Stimulated activated CD4-positive, alpha-beta T cell treated with anti-CD3 and anti-CD28 coated beads, TNF-alpha, amount 100 ng/mL, for 4 hours (primary cell): ENCODE measurements at places on chromosomes 13 and 19.

- DNase-seq, result no peak
These were observed 11.5 kb downstream of the CFD start for GRCh38 chr19:870963-871401.

DNA sequence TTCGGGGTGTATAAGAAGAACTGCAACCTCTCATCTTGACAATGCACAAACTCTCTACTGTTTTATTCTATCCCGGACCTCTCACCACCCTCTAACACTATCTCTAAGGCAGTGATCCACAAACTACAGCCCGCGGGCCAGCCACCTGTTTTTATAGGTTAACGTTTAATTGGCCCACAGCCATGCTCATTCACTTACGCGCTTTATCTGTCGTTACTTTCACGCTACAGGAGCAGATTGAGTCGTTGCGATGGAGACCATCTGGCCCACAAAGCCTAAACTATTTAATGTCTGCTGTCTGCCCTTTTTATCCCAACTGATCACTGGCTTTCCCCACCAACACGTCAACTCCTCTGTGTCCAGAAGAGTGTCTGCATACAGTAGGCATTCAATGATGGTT, 158.9 kb downstream of the CACNA1A start:
- no peak for DNase-seq

DNA sequence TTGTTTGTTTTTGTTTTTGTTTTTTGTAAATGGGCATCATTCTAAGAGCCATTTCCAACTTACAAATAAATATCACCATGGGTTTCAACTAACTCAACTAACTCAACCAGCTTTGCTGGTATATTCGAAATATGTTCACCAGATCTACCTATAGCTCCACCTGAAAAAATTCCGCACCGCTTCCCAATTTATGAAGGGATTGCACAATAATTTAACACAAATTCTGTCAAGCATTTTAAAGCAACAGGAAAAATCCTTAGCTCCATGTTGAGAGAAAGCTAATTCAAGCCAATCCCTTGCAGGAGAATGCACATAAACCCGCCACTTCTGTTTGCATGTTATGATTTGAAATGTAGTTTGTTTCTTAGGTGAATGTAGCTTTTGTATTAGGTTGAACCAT, 417.8 kb downstream of the EFNB2 start:
- no peak for DNase-seq

DNA sequence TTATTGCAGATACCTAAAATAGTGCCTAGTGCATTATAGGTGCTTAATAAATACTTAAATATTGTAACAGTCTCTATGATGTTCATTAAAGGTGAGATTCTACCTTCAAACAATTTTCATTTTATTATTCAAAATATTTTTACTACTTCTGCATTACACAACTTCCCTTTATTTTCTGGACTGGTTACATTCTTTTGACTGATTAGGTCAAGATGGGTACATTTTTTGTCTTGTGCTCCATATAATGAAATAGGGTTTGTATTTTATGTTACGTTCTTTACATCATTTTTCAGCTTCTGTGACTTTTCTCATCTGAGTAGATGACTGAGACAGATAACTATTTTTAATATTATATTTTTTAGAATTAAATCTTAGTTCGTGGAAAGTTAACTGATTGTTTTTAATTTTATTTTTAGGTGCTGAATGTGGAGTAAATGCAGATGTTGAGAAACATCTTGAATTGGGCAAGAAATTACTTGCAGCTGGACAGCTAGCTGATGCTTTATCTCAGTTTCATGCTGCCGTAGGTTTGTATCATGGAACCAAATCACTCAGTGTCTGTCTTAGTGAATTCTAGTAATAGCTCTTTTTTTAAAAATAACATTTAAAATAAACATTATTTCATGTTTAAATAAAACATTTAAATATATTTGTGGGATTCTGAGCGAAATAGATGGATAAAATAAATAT, 32.0 kb downstream of the DNAJC3 start:
- DNase-seq, result no peak
